GM13976 (cell line): ENCODE measurements at places on chromosomes 3 and 15.
A peak's percentile ranks its signal among the peaks of the same experiment; 100 is the strongest.

DNA sequence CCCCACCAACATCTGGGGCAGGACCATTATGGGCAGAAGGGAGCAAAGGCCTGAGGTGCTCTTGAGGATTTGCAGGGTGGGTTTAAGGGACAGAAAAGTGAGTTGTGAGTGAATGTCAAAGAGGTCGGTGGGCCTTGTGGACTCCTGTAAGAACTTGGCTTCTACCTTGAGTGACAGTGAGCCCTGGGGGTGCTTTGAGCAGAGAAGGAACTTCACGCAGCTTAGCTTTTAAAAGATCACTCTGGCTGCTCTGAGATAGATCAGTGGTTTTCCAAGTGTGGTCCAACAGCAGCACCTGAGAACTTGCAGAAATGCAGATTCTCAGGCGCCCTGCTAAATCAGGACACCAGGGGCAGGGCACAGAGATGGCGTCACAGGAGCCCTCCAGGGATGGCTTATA lies 15.3 kb upstream of the ALAS1 start:
- DNase-seq: no peak

DNA sequence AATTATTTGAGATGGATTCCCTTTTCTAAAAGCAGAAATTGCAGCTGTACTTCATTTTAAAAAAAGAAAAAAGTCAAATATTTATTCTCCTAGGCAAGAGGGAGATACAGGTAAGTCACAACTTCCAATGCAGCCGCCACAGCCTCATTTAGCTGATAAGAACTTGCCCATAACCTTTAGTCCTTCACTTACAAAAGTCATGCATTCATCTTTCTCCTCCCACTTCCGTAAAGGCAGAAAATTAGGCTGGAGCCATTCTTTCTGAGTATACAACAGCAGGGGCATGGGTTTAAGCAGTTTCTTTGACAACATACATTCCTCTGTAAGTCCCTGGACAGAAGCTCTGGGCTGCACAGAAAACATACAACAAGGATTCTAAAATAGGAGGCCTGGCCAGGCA lies 4.3 kb downstream of the SUCLG2 start:
- DNase-seq: no peak

- no peak for DNase-seq
These were observed 117.8 kb downstream of the UBE2E2 start for GRCh38 chr3:23320586-23321570.

DNA sequence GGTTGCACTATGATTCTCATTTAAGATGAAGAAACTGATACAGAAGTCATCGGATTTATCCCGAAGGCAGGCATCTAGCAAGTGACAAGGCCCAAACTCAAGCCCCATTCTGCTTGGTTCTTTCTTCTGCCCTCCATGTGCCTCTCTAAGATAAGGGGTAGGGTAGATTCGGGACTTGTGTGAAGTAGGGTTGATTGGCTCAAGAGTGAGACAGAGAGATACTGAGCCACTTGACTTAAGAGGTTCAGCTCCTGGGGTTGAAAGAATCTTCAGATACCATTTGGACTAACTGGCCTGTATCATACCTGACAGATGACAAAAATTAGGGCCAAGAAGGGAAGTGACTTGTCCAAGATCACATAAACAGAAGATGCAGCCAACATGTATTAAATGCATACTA lies 891 bp downstream of the RFT1 start:
- DNase-seq: no peak

- no peak for DNase-seq
These were observed 48.8 kb upstream of the PIK3R4 start for GRCh38 chr3:130795396-130795795.

- DNase-seq: no peak
These were observed 10.3 kb downstream of the ATG7 start for GRCh38 chr3:11282250-11283138.

DNA sequence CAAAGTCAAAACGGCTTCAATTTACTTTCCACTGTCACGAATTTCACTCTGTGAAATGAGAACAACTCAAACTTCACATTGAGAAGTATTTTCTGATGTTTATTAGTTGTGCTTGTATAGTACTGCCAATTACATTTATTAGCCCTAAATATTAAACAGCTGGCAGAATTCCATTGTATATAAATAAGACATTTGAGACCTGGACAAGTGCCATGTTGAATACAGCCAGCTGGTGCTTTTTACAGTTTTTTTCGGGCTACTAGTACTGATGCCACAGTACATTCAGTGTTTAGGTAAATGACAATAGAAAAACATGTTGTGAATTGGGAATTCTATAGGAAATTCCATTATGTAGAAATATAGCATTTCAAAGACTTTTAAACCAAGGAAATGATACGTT lies 79.0 kb downstream of the EPHA3 start:
- no peak for DNase-seq

DNA sequence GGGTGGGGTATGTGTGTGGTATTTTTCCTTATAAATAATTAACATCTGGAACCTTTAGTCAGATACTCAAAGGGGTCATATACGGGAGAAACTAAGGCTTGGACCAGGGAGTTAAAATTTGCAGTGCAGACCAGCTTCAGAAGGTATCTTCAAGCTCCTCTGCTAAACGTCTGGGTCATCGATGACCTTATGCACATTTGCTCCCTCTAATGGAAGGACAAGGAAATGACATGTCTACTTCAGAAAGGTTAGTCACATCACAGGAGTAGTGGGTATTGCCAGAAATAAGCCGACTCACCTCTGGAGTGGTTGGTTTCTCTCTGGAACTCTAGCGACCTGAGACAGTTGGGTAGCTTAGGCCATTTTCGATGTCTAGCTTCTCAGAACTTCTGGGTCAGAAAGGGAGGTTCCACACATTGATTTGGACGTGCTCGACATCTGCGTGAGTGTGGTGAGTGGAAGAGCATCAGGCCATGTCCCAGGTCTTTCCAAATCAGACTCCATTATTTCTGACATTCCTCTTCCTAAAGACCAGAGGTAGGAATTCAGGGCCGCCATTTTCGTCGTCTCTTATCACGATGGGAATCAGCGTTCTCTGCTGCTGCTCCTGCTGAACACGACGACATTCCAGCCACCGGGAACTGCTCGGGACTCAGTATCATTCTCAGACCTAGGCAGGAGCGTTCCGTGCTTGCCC lies 31.8 kb upstream of the RASA2 start:
- DNase-seq: peak; percentile 87

- peak; percentile 61 for DNase-seq
These were observed 31.4 kb upstream of the PRTG start for GRCh38 chr15:55774113-55774970.

GRCh38 chr3:71492974-71493771 lies 90.4 kb downstream of the FOXP1 start:
- no peak for DNase-seq

DNA sequence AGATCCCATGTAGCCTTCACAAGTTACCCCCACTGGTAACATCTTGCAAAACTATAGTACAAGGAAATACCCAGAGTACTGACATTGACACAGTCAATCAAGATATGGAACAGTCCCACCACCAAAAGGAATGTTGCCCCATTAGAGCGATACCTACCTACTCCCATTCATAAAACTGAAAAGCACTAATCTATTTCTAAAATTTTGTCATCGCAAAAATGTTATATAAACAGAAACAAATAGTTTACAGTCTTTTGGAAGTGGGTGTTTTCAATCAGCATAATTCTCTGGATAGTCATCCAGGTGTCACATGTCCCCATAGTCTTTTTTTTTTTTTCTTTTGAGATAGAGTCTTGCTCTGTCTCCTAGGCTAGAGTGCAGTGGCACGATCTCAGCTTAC lies 156.9 kb upstream of the AGTR1 start:
- no peak for DNase-seq

- peak; percentile 26 for DNase-seq
These were observed 168.1 kb upstream of the MBNL1 start for GRCh38 chr3:152100491-152101132.

- DNase-seq: no peak
These were observed 171.8 kb upstream of the EIF1B start for GRCh38 chr3:40137591-40138295.

DNA sequence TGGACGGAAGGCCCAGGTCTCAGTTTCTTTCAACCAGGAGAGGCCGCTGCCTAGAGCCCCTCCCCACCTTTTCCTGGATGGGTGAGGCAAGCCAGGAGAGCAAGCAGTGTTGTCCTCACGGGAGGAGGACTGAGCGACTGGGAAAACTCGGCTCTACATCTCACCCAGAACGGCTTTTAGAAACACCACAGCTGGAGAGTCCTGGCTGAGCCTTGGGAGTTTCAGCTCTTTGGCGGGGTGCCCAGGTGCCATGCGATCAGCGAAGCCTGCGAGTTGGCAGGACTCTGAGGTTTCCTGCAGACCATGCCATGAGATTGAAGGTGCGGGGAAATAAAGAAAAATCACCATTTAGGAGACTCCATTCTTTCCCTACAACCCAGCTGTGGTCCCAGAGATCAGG lies 26.0 kb downstream of the PPCDC start:
- no peak for DNase-seq

DNA sequence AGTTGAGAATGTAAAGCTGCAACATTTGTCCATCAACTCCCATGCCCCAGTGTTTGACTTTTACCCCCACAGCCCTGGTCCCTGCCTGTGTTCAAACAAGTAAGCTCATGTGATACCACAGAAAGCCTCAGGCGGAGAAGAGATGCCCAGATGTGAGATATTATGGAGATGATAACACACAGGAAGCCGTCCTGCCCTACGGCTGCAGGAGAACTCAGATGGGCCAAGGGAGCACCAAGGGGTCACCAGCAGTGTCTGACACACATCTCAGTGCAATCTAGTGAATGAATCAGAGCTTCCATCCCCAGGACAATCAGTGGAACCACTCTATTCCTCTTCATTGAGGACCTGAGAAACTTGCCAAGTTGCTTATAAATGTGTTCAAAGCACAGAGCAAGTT lies 14.0 kb upstream of the SPINK8 start:
- no peak for DNase-seq

- DNase-seq: no peak
These were observed 366.0 kb downstream of the PTPRG start for GRCh38 chr3:61927332-61927731.

- DNase-seq: no peak
These were observed 28.9 kb upstream of the ZNF385D start for GRCh38 chr3:21779909-21780308.

- no peak for DNase-seq
These were observed 334.5 kb upstream of the BCHE start for GRCh38 chr3:166171695-166172094.

- no peak for DNase-seq
These were observed 103.5 kb upstream of the SLC7A14 start for GRCh38 chr3:170689296-170689829.

DNA sequence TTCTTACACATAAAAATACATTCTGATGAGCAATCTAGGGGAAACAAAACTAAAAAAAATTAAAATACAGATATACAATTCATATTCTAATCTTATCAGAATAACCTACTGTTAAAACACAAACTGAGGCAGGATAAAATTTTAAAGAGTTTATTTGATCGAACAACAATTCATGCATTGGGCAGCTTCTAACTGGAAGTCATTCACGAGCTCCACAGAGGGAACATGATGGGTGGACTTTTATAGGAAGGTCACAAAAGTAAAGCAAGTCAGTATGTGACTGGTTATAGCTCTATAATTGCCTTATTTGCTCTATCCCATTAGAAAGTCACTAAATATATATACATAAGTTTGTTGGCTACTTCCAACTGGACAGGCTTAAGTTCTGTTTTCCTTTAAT lies 1057.5 kb upstream of the CFAP20DC start:
- DNase-seq: no peak

- no peak for DNase-seq
These were observed 170.5 kb upstream of the TGFBR2 start for GRCh38 chr3:30435861-30436331.

GRCh38 chr15:100430411-100430810 lies 88.6 kb upstream of the ADAMTS17 start:
- no peak for DNase-seq

- DNase-seq: no peak
These were observed 69.2 kb upstream of the TMC3 start for GRCh38 chr15:81443040-81443820.

- DNase-seq: peak; percentile 57
These were observed 18.4 kb upstream of the TIPARP start for GRCh38 chr3:156655819-156656550.

- DNase-seq: no peak
These were observed 96.0 kb downstream of the SPATA16 start for GRCh38 chr3:173044998-173045397.

DNA sequence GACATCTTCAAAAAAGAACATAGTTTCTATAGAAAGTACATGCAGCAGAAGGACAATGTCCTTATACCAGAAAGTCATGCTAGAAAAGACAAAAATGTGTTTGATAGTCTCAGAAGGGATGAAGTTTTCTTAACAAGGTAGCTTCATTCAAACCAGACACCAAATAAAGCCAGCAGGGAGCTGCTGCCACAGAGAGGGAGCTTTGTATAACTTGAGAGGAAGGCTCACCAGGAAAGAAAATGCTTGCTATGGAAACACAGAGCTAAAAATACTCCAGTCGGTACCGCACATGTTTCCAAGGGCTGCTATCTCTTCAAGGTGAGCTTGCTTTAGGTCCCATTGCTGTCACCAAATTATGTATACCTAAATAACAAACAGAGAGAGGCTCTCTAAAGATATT lies 1074.8 kb upstream of the ALCAM start:
- no peak for DNase-seq

DNA sequence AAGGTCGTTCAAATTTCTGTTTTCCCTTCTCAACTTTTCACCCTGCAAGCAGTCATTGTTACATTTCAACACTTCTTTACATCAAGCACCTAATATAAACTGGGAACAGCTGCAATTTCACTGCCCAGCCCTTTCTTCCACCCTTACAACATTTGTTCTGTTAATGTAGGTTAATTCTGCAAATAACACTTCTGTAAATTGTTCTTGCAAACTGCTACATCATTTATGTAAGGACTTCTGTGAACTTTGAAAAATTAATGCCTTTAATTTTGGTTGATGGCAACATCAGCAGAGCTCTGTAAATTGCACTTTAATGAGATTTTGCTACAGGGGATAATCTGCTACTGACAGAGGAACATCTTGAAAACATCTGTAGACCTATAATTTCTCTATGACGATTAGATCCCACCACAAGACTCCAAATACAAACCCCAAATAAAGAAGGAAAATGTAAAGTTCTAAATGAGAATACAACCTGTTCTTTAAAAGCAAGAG lies 93.5 kb downstream of the ZIC4 start:
- no peak for DNase-seq

- peak; percentile 20 for DNase-seq
These were observed 484 bp downstream of the CNTN4 start for GRCh38 chr3:2099028-2099671.

DNA sequence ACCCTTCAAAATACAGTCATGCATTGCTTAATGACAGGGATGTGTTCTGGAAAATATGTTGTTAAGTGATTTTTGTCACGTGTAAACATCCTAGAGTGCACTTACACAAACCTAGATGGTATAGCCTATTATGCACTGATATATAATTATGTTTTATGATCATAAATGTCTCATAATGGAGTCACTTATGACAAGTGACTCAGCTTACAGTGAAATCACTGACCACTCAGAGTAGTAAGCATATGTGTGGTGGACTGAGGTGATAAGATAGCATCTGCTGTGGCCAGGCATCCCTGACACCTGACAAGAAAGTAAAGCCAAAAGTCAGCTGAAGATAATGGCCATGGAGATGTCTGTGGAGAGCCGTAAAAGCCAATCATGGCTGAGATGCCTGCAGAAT lies 5.4 kb downstream of the ACAD11 start:
- no peak for DNase-seq
